ENCODE measurements at places on chromosomes 1 and 21.
A peak's percentile ranks its signal among the peaks of the same experiment; 100 is the strongest.

DNA sequence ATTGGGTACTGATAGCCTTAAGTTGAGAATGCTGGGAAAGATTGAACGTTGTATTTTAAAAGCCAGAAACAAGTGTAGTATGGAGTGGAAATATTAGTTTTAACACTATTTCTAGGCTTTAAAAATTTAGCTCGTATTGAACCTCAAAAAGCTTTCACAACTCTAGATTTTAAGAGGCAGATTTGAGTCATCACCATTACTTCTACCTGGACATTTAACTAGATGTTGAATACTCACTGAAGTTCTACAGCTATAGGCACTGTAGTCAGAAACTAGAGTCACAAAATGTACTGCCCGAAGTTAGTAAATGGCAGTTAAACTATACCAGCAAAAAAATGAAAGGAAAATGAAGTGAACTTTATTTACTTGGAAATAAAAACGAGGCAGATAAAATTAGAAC is 96.5 kb downstream of the NEK7 start:
- H3K27me3 ChIP-seq: no peaks in the 10 kb centered on the region
- H3K27ac ChIP-seq: no peak overlapping the region
- DNase-seq: no peak
- H3K36me3 ChIP-seq: peaks cover 43% of the 10 kb centered on the region
- no peak overlapping the region for H3K4me3 ChIP-seq

- H3K4me3 ChIP-seq: no peak overlapping the region
- no peak overlapping the region for H3K27ac ChIP-seq
- H3K27me3 ChIP-seq: peaks cover 11% of the 10 kb centered on the region
- no peak for DNase-seq
- no peaks in the 10 kb centered on the region for H3K36me3 ChIP-seq
- no peaks in the 10 kb centered on the region for H3K4me1 ChIP-seq
These were observed 39.3 kb downstream of the CRP start for GRCh38 chr1:159675046-159675445.

- no peaks in the 10 kb centered on the region for H3K36me3 ChIP-seq
- peak; percentile 28 for DNase-seq
- no peak overlapping the region for H3K4me3 ChIP-seq
- peaks cover 18% of the 10 kb centered on the region for H3K27me3 ChIP-seq
These were observed 33.2 kb downstream of the NHLH2 start for GRCh38 chr1:115807723-115808122.

- no peaks in the 10 kb centered on the region for H3K27me3 ChIP-seq
- H3K4me3 ChIP-seq: no peak overlapping the region
- H3K27ac ChIP-seq: no peak overlapping the region
- peaks cover 40% of the 10 kb centered on the region for H3K36me3 ChIP-seq
- H3K4me1 ChIP-seq: peaks cover 30% of the 10 kb centered on the region
- peak; percentile 51 for DNase-seq
These were observed 5.9 kb downstream of the RFX5 start for GRCh38 chr1:151340870-151341754.

GRCh38 chr21:33232291-33233034 is 2.7 kb downstream of the IFNAR2 start:
- peaks cover 50% of the 10 kb centered on the region for H3K36me3 ChIP-seq
- H3K4me1 ChIP-seq: peaks cover 56% of the 10 kb centered on the region
- H3K27ac ChIP-seq: peak overlapping the region; percentile 92
- no peaks in the 10 kb centered on the region for H3K27me3 ChIP-seq

GRCh38 chr1:208192995-208193394 is 51.2 kb downstream of the PLXNA2 start:
- H3K36me3 ChIP-seq: no peaks in the 10 kb centered on the region
- H3K4me3 ChIP-seq: no peak overlapping the region
- peaks cover 9% of the 10 kb centered on the region for H3K27me3 ChIP-seq
- no peak for DNase-seq
- H3K4me1 ChIP-seq: peaks cover 9% of the 10 kb centered on the region
- no peak overlapping the region for H3K27ac ChIP-seq

- no peaks in the 10 kb centered on the region for H3K36me3 ChIP-seq
- no peak for DNase-seq
- H3K4me1 ChIP-seq: peaks cover 5% of the 10 kb centered on the region
- H3K4me3 ChIP-seq: no peak overlapping the region
These were observed 19.9 kb upstream of the ZNF678 start for GRCh38 chr1:227543283-227544066.

- no peak overlapping the region for H3K4me3 ChIP-seq
- no peaks in the 10 kb centered on the region for H3K36me3 ChIP-seq
- no peak overlapping the region for H3K27ac ChIP-seq
- no peak for DNase-seq
- H3K4me1 ChIP-seq: peaks cover 6% of the 10 kb centered on the region
These were observed 130.2 kb downstream of the CDC7 start for GRCh38 chr1:91630803-91631202.

- no peak overlapping the region for H3K4me3 ChIP-seq
- H3K27ac ChIP-seq: no peak overlapping the region
- H3K4me1 ChIP-seq: no peaks in the 10 kb centered on the region
- no peaks in the 10 kb centered on the region for H3K36me3 ChIP-seq
- DNase-seq: no peak
These were observed 20.0 kb upstream of the FCER1A start for GRCh38 chr1:159282118-159282517.

GRCh38 chr1:62230718-62231117 is 36.1 kb downstream of the L1TD1 start:
- H3K4me1 ChIP-seq: peaks cover 13% of the 10 kb centered on the region
- H3K27me3 ChIP-seq: peaks cover 2% of the 10 kb centered on the region

DNA sequence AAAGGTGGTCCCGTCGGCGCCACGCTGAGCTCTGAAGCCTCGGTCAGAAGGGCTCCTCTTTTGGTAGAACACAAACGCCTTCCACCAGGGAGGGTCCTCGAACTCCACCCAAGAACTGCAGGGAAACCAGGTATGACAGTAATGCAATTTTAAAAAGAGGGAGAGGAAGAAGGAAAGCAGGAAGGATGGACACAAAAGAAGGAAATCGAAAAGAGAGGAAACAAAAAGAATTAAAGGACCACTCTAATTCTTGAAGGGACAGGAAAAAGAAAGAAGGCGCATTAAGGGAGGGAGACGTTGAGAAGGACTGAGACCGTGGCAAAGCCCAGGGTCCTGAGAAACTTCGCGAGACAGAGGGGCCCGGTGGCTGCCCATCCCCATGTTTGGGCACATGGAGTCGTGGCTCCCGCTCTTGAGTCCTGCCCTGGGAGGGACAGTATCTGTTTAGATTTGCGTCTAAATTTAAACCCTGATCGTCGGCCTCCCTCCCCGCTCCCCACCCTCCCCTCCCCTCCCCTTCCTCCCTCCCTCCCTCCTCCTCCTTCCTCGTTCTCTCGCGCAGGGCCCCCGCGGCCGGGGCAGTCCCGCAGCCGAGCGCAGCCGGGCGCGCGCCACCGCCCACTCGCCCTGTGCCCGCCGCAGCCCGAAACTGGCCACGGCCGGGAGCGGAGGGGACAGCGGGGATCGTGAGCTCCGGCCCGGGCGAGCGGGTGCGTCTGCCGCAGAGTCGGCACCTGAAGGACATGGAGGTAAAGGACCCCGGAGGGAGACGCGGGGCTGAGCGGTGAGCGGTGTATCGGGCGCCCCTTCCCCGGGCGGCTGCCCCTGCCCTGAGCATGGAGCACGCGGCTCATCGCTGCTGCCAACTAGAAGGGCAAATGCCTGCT is at the start of gene RCSD1:
TSS of gene RCSD1 (plus strand) at position 552 of the 887 bp plus-strand sequence. CDS start at position 744, 192 bp downstream.
- DNase-seq: peak; percentile 61
- peaks cover 65% of the 10 kb centered on the region for H3K36me3 ChIP-seq
- H3K4me1 ChIP-seq: peaks cover 71% of the 10 kb centered on the region
- peak within 1 kb of the TSS; percentile 97 for H3K27ac ChIP-seq
- peak within 1 kb of the TSS; percentile 91 for H3K4me3 ChIP-seq

DNA sequence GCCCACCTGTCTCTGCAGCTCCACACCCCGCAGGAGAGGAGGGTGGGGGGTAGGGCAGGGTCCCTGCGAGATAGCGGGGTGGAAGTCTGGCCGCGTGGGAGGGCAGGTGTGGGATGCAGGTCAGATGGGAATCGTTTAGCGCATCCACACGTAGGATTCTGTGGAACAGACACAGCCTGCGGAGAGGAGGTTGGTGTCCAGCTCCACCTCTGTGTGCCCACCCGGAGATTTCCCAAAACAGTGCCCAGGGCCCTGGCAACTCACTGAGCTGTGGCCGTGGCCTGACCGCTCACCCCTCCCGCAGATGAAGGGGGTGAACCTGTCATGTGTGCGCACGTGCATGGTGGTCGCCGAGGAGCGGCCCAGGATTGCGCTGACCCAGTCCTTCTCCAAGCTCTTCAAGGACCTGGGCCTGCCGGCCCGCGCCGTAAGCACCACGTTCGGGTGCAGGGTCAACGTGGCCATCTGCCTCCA is 46.9 kb downstream of the S100B start:
- H3K36me3 ChIP-seq: peaks cover 64% of the 10 kb centered on the region
- peak; percentile 11 for DNase-seq
- peaks cover 37% of the 10 kb centered on the region for H3K4me1 ChIP-seq
- no peaks in the 10 kb centered on the region for H3K27me3 ChIP-seq
- H3K4me3 ChIP-seq: no peak overlapping the region
- H3K27ac ChIP-seq: no peak overlapping the region

DNA sequence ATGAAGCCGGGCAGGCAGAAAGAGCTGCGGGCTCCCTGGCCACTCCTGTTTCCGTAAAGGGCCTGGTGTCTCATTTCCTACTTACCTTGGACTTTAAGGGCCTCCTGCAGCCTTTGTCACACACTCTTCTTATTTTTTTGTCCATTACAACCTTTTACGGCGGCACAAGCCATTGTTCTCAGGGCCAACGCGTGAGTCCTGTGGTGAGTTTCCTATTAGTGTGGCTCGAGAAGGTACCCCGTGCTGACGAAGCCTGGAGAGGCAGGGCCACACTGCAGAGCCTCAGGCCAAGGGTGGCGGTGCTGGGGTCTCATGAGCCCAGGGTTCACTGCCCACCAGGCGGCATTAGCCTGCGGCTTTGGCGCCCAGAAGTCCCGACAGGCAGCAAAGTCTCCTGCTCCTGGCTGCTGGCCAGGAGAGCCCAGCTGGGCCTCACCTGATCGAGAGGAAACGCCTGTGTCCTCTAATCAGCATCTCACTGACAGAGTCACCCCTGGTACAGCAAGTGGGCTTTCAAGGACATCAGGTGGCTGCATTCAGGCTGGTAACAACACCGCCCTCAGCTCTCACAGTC is 62.0 kb downstream of the SIK1 start:
- no peak overlapping the region for H3K27ac ChIP-seq
- H3K27me3 ChIP-seq: peaks cover 25% of the 10 kb centered on the region
- H3K4me3 ChIP-seq: no peak overlapping the region
- no peak for DNase-seq
- no peaks in the 10 kb centered on the region for H3K36me3 ChIP-seq

DNA sequence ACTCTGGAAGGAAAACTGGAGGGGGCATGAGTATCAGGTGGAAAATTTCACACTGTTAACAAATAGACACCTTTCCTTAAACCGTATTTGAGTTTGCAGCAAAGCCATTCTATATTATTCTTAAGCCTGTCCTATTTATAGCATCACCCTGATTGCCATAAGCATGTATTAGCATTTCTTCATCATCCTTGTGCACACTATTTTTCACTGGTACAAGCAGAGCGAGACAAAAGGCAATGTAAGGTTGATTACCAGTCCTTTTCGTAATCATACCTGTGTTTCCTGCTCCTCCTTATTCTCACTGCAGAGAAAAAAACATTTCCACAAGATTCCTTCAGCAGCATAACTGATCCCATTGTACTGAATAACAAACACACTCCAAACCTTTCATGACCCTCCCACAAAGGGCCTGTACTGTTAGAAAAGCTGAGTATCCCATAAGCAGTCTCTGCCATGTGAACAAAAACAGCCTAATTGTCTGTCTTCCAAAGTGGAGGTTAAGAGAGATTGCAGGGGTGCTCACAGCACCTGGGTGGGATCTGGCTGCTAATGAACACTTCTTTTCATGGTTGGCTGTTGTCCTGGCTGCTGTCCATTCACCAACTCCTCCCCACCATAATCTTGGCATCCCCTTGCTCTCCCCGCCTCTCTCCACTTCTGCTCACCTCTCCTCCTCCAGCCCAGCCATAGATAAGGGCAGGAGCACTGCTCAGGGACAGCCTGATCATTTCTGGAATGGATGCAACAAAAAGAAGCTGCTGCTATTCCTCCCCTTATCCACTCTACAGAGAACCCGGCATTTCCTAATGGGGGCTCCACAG is 30.4 kb downstream of the VTCN1 start:
- no peaks in the 10 kb centered on the region for H3K4me1 ChIP-seq
- no peak overlapping the region for H3K27ac ChIP-seq
- no peak for DNase-seq

DNA sequence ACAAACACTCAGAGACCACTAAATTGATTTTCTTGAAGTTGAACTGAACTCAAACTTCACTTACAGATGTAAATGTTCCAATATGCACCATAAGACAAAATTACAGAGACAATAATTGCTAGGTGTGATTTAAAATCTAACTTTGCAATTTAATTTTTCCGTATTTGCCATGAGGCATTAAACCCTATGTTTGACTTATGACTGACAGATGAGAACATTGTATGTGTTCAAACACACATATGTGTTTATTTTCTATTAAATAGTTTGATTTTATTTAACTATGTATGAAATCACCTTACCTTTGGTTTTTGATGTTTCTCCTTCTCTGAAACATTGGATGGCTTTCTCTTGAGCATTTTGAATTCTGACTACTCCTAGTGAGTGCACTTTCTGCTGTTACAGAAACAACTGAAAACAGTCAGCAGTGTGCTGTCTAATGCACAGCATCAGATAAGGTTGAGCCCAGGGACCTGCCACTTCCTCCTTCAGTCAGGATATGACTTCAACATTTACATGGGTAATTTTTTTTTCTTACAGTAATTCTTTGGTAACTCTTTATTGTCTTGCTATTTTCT is at the start of gene SAMSN1:
TSS of gene SAMSN1 (minus strand) at position 410 of the 575 bp plus-strand sequence. CDS start at position 356, 54 bp downstream.
- peak within 1 kb of the TSS; percentile 87 for H3K27ac ChIP-seq
- H3K4me1 ChIP-seq: peaks cover 62% of the 10 kb centered on the region
- no peaks in the 10 kb centered on the region for H3K27me3 ChIP-seq
- peak within 1 kb of the TSS; percentile 98 for H3K4me3 ChIP-seq

DNA sequence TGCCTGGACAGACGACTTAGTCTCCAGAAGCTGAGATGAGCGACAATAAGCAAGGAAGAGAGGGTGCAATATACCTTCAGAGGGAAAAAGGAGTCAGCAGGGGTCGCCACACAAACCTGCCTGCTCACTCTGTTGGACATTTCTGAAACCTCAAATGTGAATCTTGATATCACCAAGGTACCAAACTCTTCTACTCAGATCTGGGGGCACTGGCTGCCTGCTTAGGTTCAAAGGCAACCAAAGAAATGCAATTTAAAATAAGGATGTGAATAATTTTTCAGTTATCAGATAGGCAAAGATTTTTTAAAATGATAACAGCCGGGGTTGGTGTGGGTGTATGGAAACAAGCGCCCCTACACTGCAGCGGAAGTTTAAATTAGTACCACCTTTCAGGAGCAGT is 164.2 kb downstream of the HIVEP3 start:
- H3K4me3 ChIP-seq: no peak overlapping the region
- H3K27ac ChIP-seq: peak overlapping the region; percentile 65
- H3K27me3 ChIP-seq: no peaks in the 10 kb centered on the region
- peaks cover 60% of the 10 kb centered on the region for H3K4me1 ChIP-seq
- H3K36me3 ChIP-seq: peaks cover 3% of the 10 kb centered on the region

DNA sequence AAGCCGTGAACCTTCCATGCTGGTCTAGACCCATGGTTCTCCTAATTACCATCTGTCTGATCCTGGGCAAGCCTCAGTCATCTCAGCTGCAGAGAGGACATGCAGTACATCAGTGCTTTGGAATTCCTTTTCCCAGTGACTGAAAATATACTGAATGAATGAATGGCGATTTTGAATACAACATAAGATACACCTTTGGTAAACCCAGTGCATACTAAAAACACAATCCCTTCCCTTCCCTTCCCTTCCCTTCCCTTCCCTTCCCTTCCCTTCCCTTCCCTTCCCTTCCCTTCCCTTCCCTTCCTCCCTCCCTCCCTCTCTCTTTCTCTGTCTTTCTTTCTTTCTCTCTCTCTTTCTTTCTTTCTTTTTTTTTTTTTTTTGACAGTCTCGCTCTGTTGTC is 21.3 kb upstream of the PLXNA2 start:
- H3K27me3 ChIP-seq: peaks cover 33% of the 10 kb centered on the region
- no peak overlapping the region for H3K27ac ChIP-seq
- no peaks in the 10 kb centered on the region for H3K36me3 ChIP-seq
- H3K4me3 ChIP-seq: no peak overlapping the region
